ENCODE measurements at places on chromosomes 12 and 14.

GRCh38 chr12:62748941-62749468 is 185.9 kb downstream of the PPM1H start:
- no peak for DNase-seq

DNA sequence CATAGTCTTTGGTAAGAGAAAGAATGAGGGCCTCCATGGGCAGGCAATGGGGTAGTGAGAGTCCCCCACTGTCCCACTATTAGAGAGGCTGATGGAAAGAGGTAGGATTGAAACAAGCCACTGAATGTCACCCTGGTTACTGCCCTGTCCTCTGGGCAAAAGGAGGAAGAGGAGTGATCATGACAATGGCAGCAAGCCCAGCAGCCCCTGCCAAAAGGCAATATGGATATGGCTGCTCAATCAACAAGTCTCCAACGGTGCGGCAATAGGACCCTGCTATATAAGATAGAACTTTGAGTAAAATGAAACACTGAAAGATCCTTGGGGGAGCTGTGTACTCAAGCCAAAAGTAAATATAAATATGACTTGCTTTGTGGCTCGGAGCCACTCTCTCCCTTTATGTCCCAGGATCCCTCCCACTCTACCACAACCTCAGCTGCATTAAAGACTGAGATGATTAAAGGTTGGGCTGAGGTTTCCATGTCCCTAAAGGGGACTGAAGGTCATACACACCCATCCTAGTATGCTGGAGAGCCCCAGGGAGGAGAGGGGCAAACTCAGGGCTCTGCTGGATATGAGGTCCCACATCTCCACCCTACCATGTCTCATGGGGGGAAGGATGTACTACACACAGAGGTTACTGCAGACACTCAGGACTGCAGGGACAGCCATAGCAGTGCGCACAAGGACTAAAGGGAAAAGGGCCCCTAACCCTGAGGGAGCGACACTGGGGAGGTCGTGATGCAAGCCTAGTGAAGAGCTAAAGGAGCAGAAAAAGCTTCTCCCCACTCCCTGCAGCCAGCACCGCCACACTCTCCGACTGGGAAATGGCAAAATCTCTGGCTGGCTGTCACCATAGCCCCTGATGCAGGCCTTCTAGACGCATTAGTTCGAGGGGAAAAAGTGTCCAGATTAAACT is 5.9 kb downstream of the POMT2 start:
- DNase-seq: no peak

DNA sequence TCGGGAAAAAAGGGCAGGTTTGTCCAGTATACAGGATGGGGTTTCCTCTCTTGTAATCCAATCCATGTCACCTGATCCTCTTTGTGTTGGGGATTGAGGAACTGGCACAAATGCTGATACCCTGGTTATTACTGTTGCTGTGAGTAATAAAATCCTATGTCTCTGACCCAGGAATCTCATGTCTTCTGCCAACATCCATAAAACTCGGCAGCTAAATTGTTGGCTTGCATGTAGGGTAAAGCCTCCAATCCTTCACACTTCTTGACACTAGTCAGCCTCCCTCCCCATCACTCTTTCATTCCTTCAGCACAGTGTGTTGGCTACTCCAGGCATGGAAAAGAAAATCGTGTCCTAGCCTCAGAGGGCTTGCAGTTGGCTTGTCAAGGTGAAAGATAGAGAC is 9.2 kb upstream of the NOS1 start:
- no peak for DNase-seq

- no peak for DNase-seq
Observed at GRCh38 chr12:131218923-131219669, 265.4 kb downstream of the ADGRD1 start.
